Peyer's patch (tissue), 4 donors: ENCODE measurements at places on chromosomes 2 and 18. TPM values are rescaled to one million over a fixed set of nuclear protein-coding genes. Genes with fewer than 3 reads are reported as not detected.

SERPINB13 gene
- total RNA-seq: not detected

ACKR3 gene
- 22.5 TPM for total RNA-seq

ABCG5 gene
- total RNA-seq: 1.7 TPM

SNRNP200 gene
- 96.7 TPM for total RNA-seq

DES gene
- 139 TPM for total RNA-seq

CCDC102B gene
- 4.1 TPM for total RNA-seq

UGT1A4 gene
- 12.9 TPM for total RNA-seq
